Stimulated activated CD4-positive, alpha-beta T cell treated with anti-CD3 and anti-CD28 coated beads, Interleukin-2, amount 100 ng/mL, for 4 hours (primary cell): ENCODE measurements at places on chromosomes 5 and 9.

GRCh38 chr5:157976429-157976828 lies 117.5 kb upstream of the CLINT1 start:
- no peak for DNase-seq

- DNase-seq, result no peak
These were observed 9.9 kb downstream of the SLC6A3 start for GRCh38 chr5:1435369-1435768.

GRCh38 chr9:108859459-108860114 lies 2.5 kb upstream of the ACTL7A start:
- DNase-seq, result no peak

DNA sequence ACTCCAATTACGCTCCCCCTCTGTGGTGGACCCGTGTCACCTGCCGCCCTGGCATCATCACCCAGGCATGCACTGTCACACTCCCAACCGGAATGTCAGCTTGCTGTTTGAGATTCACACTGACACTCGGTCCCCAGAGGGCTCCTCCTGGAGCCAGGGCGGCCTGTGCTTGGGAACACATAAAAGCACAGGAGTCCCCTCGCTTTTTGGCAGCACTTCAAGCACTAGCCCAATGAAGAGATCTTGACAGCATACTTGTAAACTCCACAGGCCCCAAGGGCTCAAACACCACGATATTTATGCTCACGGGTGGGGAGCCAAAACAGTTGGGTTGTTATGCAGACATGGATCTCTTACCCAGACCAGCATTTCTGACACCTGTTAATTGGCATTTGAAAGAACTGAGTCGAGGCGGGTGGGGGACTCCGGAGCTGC lies 90.8 kb upstream of the EGFLAM start:
- no peak for DNase-seq

- DNase-seq, result no peak
These were observed 19.3 kb upstream of the LTC4S start for GRCh38 chr5:179774442-179774841.

- no peak for DNase-seq
These were observed 10.8 kb downstream of the S1PR3 start for GRCh38 chr9:89001917-89002540.

- DNase-seq, result no peak
These were observed 934 bp upstream of the FCN1 start for GRCh38 chr9:134918646-134919045.
